ENCODE measurements at places on chromosomes 5 and 9. TPM values are rescaled to one million over a fixed set of nuclear protein-coding genes. Genes with fewer than 3 reads are reported as not detected.

Gene TAS2R1
- not detected for total RNA-seq

Gene HRH2
- total RNA-seq = not detected

GRCh38 chr5:57529864-57530263, 47.3 kb upstream of the ACTBL2 start:
- DNase-seq = no peak

- no peak for DNase-seq
These were observed 179.8 kb downstream of the DOCK8 start for GRCh38 chr9:394347-395052.

DNA sequence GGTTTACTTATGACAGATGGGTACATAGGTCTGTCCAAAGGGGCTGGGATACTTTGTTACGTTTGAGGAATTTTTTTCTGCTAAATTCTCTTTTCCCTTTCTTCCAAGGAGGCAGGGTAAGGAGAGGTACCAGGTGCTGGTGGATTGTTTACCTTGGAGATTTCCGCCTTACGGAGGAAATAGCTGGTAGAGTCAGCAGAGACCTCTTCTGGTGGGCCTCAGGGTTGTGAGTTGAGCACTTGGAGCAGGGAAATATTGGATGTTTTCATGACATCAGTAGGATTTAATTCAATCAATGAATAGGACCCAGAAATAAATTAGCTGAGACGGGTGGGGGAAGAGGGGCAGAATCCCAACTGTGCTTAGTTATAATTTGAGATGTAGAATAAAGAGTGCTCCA, 60.0 kb upstream of the TAF11L2 start:
- no peak for DNase-seq

GRCh38 chr5:27008604-27009539, 29.5 kb downstream of the CDH9 start:
- DNase-seq = no peak

Measured in mammary epithelial cell (primary cell).